NCI-H748 treated with DMSO at 0.1 percent for 48 hours (cell line): ENCODE measurements at places on chromosomes 16 and 17.

DNA sequence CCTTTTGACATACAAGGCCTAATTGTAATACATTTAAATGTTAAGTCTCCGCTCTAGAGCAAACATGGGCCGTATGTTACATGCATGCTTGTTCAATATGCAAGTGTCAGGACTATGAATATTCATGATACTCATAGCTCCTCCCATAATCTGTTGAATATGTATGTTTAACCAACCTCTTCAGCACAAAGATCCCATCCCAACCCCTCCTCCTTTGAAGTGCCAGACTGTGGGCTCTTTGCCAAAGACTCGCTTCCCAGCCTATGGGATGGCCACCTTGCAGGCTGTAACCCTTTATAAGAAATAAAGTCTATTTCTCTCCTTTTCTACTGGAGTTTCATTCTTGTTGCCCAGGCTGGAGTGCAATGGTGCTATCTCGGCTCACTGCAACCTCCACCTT lies 156.2 kb downstream of the ABCC12 start:
- DNase-seq = no peak

GRCh38 chr17:50848711-50849110 lies 13.3 kb downstream of the WFIKKN2 start:
- no peak for DNase-seq

- DNase-seq = no peak
These were observed 257.5 kb downstream of the HAPSTR1 start for GRCh38 chr16:9348912-9349311.

DNA sequence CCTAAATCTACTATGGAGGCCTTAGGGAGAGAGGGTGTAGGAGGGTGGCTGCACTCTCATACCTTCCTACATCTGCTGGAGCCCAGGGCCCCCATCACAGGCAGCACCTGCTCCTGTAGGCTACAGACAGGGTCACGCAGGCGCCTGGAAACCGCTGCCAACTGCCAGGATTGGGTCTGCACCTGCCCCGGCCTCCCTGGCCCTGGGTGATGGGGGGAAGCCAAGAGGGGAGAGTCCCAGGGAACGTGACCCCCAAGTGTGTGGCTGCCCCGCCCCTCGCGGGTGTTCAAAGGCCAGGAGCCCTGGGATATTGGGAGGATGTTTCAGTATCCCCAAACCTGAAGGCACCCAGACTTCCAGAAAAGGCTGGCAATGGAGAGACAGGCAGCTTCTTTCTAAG lies 5.6 kb upstream of the TEX19 start:
- no peak for DNase-seq

GRCh38 chr16:66103211-66103610 lies 263.3 kb upstream of the CDH5 start:
- DNase-seq = no peak

- peak; percentile 89 for DNase-seq
These were observed 2.1 kb downstream of the SPAG9 start for GRCh38 chr17:51118330-51119195.

DNA sequence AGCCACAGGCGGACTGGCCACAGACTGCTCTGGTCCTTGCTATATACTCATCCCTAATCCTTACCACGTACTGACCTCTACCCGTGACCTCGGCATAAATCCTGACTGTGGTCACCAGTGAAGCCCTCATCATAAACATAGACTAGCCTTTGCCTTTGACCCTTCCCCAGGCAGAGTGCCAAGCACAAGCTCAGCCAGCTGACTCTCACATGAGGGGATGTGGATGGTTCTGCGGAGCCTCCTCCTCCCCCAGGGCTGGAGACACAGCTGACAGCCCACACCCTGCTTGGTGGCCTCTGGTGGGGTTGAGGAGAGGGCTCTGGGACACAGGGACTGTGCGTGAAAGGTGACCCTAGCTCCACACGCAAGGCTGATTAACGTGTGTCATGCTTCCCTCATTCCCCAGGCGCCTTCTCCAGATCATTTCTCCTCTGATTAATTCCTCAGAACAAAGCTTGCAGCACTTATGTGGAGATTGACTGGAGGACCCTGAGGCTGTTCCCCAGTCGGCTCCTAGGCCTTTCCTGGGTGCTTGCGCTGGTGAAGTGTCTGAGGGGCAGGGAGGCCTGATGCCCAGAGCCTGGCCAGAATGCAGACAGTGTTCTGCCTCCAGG lies 241.5 kb upstream of the NLRP1 start:
- no peak for DNase-seq

DNA sequence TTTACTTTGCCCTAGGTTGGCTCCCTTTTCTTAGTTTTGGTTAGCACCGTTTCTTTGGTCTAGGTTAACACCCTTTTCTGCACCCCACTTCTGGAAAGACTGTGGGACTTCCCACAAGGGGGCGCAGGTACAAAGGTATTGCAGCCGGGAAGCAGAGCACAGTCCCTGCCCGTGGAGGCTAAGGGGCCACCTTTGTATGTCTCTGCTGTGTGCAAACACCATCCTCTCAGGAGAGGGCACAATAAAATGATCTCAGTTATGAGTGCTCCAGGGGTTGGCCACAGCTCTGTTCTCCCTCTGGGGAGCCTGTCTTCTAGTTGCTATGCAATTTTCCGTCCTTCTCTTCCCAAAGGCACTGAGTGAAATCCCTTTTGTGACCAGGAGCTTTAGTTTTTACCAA lies 28.4 kb upstream of the TMC5 start:
- DNase-seq = peak; percentile 68

DNA sequence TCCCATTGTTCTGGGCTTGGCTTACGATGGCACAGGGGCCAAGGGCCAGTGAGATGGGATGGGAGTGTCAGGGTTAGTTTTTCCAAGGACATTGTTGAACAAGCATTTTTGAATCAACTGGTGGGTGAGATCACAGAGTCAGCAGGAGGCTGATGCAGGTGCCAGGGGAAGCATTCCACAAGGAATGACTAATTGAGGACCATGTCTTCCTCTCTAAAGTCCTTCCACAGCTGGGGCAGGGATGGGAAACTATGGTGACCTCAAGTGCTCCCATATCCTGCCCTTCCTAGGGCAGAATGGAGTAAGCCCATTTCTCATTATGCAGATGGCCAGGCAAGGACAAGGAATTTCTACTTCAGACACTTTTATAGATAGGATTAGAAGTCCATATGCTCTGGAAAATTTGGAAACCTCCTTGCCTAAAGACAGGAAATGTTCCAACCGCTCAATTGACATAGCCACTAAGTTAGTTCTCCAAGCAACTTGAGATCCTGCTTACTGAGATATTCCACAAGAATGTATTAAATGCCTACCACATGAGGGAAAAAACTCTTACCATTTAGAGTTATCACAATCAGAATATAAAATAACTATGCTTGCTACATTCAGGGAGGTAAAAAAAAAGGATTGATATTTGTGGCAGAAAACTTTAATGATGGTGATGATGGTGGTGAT lies 21.2 kb upstream of the ENGASE start:
- DNase-seq = no peak

DNA sequence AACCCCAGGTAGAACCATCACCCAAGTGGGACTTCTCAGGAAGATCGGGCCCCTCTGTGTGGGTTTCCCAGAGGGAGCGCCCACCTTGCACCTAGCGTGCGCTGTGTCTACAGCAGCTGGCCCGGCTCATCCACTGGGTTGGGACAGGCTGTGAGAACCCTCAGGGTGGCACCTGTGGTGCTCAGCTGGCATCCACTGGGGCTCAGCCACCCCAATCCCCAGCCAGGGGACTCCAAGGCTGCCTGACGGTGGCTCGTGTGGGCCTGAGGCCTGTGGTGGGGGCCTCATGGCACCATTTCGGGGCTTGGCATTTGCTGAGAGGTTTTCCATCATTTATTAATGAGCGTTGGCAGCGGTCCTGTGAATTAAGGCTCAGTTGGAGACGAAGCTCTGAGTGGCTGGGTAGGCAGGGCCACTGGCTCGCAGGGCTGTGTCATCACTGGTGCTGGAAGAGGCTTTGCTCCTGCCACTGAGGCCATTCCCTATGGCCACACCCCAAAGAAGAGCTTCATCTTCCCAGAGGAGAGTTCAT lies 28.5 kb downstream of the CACNG4 start:
- DNase-seq = no peak

- DNase-seq = no peak
These were observed 202 bp downstream of the CEP131 start for GRCh38 chr17:81222620-81222905.

- DNase-seq = no peak
These were observed 43.1 kb downstream of the GPT2 start for GRCh38 chr16:46927273-46927672.

DNA sequence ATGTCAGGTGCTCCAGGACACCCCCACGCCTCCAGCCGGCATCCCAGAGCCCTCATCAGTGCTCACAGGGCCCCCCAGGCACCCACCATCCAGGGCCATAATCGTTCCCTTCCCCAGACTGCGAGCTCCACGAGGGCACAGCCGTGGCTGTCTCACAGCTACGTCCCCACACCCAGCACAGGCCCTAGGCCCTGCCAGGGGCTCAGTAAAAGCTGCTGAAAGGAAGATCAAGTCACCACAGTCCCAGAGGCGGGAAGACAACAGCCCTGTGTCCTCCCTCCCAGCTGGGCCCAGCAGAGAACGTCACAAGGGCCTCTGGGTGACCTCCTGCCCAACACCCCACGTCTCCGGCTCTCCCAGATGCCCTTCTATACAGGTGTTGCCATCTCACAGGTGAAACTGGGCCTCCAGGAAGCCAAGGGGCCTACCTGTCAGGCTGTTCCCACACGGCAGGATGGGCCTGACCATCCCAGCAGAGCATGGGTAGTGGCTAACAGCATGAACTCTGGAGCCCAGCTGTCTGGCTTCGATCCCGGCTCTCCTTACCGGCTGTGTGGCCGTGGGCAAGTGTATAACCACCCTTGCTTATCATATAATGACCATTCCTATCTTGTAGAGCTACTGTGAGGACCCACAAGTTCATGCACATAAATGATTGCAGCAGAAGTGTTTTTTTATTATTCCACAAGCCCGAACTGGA lies 17.9 kb downstream of the ARL2BP start:
- DNase-seq = no peak

- DNase-seq = no peak
These were observed 1.2 kb downstream of the HSDL1 start for GRCh38 chr16:84143784-84144199.
